ENCODE measurements at places on chromosomes 13 and 19. TPM values are rescaled to one million over a fixed set of nuclear protein-coding genes. Genes with fewer than 3 reads are reported as not detected.

Gene KLK3
- total RNA-seq, result not detected

Gene FRY
- total RNA-seq, result 4.3 TPM

Gene PGLYRP1
- total RNA-seq, result not detected

Gene KLK8
- not detected for total RNA-seq
